ENCODE measurements at places on chromosomes 4 and X. TPM values are rescaled to one million over a fixed set of nuclear protein-coding genes. Genes with fewer than 3 reads are reported as not detected.

The SMR3B gene
- total RNA-seq = not detected

The DUSP9 gene
- total RNA-seq = 1.0 TPM

The S100G gene
- not detected for total RNA-seq

The TSPAN5 gene
- 13.1 TPM for total RNA-seq

The AGTR2 gene
- not detected for total RNA-seq

The MORC4 gene
- 30.2 TPM for total RNA-seq

The BMP3 gene
- not detected for total RNA-seq

The PAGE1 gene
- total RNA-seq = 0.29 TPM

The SOD3 gene
- not detected for total RNA-seq

The NIPAL1 gene
- 0.70 TPM for total RNA-seq

The ADGRA3 gene
- total RNA-seq = 14.0 TPM

The SSX1 gene
- not detected for total RNA-seq

The HMGN5 gene
- total RNA-seq = 2.3 TPM

Measured in A549 treated with Hydrocortisone at 1 μM for 4 hours (cell line).